ENCODE measurements at places on chromosomes 7 and 10.

GRCh38 chr7:98360221-98361130 lies 40.4 kb downstream of the BAIAP2L1 start:
- peak; percentile 67 for DNase-seq

DNA sequence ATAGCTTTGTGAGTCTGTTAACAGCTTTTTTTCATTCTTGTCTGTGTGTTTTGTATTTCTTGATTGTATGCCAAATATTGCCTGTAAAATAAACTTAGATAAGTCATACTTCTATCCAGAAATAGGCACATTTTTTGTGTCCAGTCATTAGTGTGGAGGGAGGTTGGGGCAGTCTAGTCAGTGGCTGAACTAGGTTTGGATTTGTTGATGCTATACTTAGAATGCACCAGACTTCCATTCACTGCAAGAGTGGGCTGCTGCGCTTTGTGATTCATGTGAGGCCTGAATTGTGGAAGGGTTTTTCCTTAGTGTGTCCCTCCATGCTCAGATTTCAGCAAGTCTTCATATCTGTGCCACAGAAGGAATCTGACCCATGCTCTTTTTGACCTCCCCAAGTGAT lies 50.0 kb downstream of the TRUB1 start:
- no peak for DNase-seq

DNA sequence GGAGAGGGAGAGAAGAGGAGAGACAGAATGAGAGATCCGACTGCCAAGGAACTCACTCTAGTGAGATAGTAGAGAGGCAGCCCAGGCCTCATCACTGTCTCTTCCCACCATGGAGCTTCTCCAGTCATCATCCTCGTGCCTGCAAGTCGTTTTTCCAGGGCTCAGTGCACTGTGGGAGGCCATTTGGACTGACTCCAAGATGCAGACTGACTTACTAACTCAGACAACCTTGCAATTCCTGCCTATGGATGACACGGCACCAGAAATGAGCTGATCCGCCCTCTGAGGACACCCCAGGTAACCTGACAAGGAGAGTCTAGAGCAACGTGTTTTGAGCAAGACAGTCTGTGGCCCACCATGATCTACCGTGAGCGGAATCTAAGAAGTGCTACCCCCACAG lies 154.9 kb downstream of the GLI3 start:
- peak; percentile 18 for DNase-seq

GRCh38 chr10:133397938-133398337 lies 4.0 kb downstream of the MTG1 start:
- no peak for DNase-seq
